Left ventricle myocardium inferior (tissue), 1 donor: ENCODE measurements at places on chromosomes 1 and 21.

DNA sequence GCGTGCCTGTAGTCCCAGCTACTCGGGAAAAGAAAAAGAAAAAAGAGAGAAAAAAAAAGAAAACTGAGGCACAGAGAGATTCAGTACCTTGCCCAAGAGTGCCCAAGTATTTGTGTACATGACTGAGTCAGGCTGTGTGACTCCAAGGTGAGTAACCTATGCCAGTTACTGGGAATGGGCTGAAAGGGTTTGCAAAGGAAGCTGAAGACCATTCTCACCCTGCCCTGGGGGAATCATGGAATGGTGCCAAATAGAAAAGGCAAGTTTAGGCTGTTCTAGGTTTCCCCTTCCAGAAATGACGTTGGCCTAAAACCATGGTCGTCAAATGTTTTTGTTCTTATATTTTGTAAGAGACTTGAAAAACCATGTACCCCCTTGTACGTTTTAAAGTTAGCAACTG, 37.9 kb upstream of the LRIG2 start:
- DNase-seq, result no peak

GRCh38 chr1:157450106-157450505, 102.2 kb downstream of the FCRL5 start:
- DNase-seq, result no peak

DNA sequence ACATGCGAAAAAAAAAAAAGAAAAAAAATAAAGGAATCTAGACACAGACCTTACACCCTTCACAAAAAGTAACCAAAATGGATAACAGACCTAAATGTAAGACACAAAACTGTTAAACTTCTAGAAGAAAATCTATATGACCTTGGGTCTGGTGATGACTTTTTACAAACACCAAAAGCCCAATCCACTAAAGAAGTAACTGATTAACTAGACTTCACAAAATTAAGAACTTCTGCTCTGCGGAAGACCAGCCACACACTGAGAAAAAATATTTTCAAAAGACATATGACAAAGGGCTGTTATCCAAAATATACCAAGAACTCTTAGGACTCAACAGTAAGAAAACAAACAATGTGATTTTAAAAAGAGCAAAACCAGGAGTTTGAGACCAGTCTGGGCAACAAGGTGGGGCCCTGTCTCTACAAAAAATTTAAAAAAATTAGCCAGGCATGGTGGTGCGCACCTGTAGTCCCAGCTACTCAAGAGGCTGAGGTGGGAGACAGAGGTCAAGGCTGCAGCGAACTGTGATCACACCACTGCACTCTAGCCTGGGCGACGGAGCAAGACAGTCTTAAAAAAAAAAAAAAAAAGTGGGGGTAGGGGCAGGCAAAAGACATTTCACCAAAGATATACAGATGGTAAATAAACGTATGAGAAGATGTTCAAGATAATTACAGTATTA, 9.8 kb downstream of the PARP1 start:
- no peak for DNase-seq

DNA sequence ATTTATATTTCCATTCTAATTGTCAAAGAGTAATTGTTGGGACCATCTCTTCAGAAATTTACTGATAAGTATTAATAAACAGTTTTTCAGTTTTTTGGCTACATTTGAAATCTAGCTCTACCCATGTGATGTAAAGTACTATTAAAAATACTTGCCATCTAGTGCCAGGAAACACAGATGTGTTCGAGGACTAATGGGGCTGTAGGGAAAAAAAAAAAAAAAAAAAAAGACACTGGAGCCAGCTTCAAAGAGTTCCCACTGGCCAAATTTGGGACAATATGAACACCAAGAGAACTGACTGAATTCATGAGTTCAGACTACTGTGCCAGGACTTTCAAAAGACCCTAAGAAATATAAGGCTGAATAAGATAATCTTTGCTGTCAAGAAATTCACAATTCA, 65.2 kb upstream of the GFI1 start:
- no peak for DNase-seq

GRCh38 chr1:45685308-45686014, 872 bp downstream of the GPBP1L1 start:
- DNase-seq, result no peak

- DNase-seq, result peak; percentile 83
These were observed 800 bp upstream of the MMP23B start for GRCh38 chr1:1630965-1631781.

DNA sequence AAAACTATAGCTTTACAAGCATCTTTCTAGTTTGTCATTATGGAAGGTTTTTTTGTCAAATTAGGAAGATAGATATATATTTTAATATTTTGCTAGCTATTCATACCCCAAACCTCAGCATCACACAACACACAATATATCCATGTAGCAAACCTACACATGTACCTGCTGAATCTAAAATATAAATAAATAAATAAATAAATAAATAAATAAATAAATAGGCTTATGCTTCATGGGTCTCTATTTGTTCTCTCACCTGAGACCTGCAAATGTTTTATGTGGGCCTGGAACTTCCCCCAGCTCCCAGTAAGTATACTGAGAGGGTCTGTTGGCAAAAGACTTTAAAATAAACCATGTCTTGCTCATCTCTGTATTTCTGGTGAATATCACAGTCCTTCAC, 147.4 kb upstream of the BEND5 start:
- no peak for DNase-seq

DNA sequence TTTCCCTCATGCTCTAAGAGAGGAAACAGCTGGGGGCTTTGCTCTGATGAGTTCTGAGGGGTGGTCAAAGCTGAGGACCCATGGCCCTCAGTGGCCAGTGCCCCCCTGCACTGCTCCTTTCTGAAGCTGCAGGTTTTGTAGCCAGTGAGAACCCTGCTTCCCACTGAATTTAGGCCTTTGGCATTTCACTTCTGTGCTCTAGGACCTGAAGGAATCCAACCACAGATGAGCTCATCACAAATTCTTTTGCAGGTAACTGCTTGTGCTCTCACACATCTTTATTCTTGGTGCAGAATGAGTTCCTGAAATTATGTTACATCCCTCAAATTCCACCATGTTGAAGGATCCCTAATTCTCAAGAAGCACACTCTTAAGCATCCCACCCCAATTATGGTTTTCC, 248.7 kb upstream of the IRF2BP2 start:
- DNase-seq, result no peak

- DNase-seq, result peak; percentile 76
These were observed 71.2 kb upstream of the NBPF3 start for GRCh38 chr1:21368515-21369289.

DNA sequence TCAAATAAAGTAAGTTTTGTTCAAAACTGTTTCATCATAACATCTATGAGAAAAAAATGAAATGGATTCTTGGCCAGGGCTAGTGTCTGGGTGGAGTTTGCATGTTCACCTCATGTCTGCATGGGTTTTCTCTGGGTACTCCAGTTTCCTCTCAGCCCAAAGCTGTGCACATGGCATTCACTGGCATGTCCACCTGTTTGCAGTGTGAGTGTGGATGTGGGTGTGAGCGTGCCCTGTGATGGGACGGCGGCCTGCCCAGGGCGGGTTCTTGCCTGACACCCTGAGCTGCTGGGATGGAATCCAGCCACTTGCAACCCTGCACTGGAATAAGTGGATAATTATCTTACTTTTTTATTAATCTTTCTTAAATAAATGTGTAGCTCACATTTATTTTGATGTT, 185.5 kb downstream of the RYR2 start:
- peak; percentile 41 for DNase-seq

DNA sequence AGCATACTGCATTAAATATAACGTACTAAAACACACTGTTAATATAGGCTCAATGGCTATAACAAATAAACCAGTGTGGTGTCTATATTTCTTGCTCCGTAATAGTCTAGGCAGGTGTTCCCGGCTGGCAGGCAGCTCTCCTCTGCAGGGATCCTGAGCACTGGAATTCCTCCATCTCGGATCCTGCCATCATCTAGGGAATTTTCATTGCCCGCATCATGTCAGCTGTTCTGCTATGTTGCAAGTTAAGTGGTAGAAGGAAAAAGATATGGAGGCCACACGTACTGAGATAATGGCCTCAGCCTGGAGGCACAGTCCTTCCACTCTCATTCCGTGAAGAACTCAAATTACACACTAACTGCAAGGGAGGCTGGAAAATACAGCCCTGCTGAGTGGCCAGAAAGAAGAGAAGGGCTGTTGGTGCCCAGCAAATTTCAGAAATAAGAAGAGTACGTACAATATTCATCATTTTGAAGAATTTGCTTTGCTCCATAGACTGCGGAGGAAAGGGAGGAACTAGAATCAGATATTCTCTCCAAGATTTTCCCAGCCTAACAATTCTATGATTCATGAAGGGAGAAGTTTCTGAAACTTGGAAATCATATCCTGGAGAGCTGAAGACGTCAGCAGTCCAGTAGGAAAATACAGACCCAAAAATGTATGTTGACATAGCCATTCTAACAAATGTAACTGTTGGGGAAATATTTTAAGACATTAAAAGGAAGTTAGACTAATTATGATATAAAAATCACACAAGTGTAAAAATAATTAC, 263.3 kb downstream of the MRPL39 start:
- no peak for DNase-seq

DNA sequence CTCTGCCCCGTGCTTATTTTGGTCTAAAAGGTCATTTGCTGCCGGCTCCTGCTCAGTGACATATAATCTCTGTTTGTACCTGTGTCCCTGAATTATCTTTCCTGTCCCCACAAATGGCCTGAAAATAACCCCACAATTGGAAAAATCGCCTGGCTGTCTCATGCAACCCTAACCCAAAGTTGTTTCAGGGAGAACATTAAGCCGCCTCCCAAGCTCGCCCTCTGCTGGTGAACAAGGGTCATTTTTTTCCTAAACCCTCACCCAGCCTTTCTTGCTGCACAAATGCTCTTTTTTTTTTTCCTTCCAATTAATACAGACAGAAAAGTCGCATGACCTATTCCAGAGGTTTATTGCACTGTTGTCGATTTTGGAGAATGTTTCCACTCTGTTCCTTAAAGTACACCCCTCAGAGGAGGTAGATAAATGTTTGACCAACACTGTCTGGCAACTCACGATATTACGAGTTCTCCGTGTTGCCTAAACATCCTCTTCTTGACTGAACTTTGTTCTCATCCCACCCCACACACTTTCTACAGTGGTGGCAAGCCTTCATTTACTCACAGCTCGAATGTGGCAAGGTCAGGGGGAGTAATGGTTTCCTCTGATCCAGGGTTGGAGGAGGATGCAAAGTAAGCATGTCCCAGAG, 148.7 kb downstream of the ZZZ3 start:
- DNase-seq, result no peak

GRCh38 chr21:29326914-29327554, 28.3 kb downstream of the BACH1 start:
- no peak for DNase-seq

DNA sequence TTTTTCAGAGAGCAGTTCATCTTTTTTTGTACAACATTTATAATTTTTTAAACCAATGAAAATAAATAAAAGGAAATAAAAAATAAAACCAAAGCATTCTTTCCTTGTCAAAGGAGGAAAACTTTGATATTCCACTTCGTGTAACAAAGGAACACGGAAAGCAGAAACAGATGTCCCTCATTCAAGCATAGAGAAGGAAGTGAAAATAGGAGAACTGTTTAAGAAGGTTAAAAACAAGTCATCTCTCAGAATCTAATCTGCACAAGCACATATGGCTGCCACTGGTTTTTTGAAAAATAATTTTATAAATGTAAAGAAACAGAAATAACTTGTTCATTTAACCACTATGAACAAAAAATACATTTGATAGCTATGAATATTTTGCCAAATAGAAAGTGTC, 35.9 kb upstream of the ZNF644 start:
- no peak for DNase-seq

- no peak for DNase-seq
These were observed 1.4 kb downstream of the LDLRAD1 start for GRCh38 chr1:54016343-54017282.

GRCh38 chr1:202164271-202165037, 4.1 kb upstream of the PTPN7 start:
- DNase-seq, result no peak

DNA sequence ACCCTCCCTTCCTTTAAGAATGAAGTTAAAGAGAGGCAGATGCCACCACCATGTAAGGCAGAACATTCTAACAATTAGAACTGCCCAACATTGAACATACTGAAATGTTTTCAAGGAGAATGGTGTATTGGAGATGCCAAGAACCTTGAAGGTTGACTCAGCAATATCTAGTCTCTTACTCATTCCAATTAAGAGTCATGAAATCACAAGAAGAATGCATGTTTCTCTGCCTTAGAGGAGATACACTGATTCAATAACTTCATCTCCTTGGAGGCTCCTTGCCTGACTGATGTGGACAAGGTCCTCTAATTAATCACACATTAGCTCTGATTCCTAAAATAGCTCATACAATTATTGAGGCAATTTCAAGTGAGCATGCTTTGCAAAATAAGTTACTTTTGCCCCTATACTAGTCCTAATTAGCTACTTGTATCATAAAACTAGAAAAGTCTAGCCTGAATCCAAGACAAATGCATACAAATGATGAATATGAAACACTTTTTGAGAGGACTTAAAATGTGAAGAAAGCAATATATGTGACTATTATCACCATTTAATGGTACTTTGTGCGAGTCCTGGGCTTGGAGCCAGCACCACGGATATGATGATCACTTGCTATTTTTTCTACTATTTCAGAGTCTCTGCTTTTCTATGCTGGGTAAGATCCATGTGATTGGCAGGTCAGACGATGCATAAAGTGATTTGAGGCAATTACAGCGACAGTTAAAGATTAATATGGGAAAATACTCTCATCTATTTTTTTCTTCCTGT, 114.5 kb downstream of the DSCAM start:
- no peak for DNase-seq

DNA sequence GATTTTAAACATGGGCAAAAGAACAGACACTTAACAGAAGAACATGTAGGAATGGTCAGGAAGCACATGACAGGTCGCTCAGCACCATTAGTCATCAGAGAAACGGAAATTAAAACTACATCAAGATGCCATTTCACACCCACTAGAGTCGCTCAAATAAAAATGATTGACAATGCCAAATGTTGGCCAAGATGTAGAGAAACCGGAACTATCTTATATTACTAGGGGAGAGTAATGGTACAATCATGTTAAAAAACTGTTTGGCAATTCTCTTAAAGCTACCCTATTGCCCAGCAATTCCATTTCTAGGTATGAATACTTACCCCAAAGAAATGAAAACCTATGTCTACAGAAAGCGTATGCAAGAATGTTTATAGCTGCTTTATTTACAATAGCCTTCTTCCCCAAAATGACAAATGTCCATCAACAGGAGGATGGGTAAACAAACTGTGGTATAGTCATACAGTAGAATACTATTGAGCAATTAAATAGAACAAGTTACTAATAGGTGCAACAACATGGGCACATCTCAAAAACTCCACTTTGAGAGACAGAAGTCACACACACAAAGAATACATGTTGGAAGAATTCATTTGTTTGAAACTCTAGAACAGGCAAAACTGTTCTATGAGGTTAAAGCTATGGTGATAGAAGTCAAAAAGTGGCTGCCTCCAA, 92.8 kb downstream of the ETS2 start:
- DNase-seq, result no peak

GRCh38 chr21:46029186-46029924, 47.8 kb downstream of the COL6A1 start:
- no peak for DNase-seq

GRCh38 chr1:1225238-1225845, 6.5 kb downstream of the SDF4 start:
- DNase-seq, result no peak

- DNase-seq, result no peak
These were observed 27.2 kb downstream of the CAPN2 start for GRCh38 chr1:223739366-223740037.
